ENCODE measurements at places on chromosomes 4 and X.

DNA sequence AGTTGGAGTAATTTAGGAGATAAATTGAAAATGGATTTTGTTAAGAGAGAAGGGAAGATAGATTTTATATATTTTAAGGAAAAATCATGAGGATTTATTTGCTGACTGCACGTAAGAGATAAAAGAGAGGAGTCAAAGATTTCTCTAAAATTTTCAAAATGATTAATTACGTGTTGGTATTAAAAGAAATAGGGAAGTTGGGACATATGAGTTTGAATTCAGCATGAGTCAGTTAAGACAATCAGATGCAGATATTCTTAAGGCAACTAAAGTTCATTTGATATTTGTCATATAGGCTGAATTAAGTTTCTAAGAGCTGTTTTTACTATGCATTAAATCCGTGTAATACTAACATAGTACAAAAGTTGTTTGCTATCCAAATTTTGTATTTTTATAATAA is 46.9 kb downstream of the TET2 start:
- DNase-seq, result no peak

- no peak for DNase-seq
Measured at GRCh38 chrX:153669174-153669890, 4.3 kb downstream of the PNCK start.

GRCh38 chr4:165813606-165814005 is 59.4 kb upstream of the TLL1 start:
- no peak for DNase-seq

- DNase-seq, result no peak
Measured at GRCh38 chrX:111168314-111168713, 72.3 kb downstream of the PAK3 start.

GRCh38 chr4:31343061-31343460 is 622.9 kb downstream of the PCDH7 start:
- no peak for DNase-seq

DNA sequence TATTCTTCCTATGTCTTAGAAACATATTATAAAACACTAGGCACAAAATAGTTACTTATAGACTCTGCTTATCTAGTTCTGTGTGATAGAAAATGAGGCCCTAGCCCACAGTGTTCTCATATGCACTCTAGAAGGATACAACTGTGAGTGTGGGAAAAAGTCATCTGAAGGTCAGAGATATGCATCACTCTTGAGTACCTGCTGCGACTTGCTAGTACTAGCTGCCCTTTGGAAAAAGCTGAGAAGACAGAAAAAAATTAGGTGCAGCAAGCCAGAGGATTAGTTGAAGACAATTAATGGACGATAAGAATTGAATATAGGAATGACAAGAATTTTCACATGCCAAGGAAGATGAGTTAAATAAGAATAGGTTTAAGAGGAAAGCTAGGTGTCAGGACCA is 61.3 kb downstream of the MTHFD2L start:
- no peak for DNase-seq

DNA sequence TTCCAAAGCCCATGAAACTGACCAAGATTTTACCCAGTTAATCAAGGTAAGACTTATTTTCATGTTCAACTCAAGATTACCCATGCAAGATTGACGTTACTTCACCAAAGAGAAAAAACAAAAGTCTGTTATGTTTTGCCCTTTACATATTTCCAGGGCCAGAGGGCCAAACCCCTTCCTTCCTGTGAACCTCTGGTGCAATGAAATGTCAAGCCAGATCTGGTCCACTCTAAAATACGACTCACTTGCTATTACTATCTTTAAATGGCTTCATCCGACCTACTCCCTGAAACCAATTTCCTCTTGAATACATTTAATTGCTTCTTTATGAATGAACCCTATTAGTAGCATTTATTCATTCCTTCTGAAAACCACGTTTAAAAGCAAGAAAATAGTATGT is 33.0 kb downstream of the TSPAN5 start:
- no peak for DNase-seq

DNA sequence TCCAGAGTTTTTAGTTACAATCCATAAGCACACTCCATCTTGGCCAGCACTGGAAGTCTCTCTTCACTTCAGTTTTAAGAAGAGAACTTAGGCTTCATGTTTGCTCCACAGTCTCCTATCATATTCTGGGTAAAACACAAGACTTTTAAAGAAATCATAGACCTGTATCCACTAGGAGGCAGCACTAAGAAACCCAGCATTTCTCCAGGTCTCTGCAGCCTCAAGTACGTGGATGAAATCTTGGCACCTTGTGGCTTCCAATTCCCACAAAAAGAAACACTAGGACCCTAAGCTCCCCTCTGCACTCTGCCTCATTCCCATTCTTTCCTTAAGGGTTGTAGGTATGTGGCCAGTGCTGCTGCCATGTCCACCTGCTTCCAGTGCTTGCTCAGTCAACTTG is 367.3 kb upstream of the CASK start:
- DNase-seq, result no peak

GRCh38 chr4:138869165-138869564 is 146.4 kb upstream of the NOCT start:
- DNase-seq, result no peak

- DNase-seq, result no peak
Measured at GRCh38 chrX:22486296-22486695, 213.6 kb downstream of the CBLL2 start.

DNA sequence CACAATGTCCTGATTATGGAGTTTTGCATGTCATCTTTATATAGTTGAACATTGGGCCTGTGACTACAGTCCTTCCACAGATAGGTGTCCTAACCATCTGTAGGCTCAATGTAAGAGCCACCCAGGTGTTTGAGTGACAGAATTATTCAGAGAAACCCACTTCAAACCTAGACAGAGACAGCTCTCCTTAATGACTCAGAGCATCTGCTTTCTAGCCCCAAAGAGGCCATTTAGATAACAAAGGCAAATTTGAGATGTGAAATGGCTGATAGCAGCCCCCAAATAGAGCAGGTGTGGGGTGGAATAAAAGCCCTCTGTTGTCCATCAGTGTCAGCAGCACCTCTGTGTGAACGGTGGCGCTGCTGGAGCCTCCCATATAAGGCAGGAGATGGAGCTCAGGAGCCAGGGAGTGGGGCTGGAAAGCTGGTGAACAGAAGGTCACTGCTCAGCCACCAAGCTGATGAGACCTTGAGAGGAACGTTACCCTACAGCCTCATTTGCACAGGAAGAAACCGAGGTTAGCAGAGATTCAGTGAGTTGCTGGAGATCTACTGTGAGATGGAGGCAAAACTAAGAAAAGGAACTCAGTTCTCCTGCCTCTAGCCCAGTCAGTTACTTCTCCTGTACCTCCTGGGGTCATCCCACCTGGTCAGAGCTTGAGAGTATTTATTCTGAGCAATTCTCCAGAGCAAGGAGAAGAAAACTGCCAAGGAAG is 153.3 kb upstream of the LNX1 start:
- DNase-seq, result no peak

DNA sequence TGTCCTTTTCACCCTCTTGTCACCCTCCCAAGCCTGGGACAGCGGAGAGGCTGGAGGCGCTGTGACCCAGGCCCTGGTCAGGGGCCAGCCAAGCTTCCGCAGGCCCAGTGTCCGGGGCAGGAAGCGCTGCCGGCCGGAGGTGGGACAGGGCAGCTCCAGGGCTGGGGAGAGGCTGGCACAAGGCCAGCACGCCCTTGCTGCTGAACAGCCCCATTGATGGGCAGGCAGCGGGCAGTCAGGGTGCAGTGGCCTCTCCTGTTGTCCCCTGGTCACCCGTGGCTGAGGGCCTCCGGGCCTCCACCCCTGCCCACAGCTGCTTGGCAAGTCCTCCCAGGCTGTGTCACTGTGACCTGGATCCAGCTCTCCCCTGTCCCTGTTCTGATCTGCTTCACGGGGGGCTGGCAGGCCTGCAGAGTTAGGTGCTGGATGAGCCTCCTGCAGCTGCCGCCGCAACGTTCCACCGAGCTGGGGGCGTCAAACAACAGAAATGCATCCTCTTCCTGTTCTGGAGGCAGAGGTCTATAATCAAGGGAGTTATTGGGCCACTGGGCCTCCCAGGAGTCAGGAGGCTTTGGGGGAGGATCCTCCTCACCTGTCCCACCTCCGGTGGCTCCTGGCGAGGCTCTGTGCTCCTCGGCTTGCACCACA is 107.9 kb downstream of the PSAPL1 start:
- no peak for DNase-seq

GRCh38 chr4:82706349-82707000 is 92.1 kb downstream of the SCD5 start:
- DNase-seq, result no peak

DNA sequence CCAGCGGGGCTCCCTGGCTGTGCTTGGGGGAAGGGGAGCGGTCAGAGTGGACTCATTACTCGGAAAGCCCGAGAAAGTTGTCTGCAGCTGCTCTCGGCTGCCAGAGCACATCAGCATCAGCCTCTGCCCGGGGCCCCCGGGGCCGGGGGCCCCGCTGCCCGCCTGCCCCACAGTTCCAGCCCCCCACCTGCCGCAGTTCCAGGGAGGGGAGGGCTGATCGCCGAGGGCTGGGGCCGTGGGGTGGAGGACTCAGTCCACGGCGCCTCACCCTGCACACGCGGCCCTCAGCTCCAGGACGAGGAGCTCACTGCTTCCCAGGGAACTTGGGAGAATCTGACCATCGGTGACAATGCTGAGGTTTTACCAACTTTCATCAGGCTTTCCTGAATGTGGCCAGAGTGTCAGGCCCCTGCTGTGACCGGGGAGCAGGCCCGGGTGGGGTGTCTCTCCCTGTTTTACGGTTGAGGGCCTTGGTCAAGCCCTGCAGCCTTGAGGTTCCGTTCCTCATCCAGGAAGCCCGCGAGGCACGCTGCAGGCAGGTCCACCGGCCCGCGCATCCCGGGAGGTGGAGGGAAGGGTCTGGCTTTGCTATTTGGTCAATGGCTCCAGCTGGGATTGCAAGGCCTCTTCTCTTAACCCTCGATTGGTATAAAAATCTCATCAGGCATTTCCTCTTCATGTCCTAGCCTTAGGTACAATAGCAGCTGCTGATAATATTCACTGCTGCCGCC is 57.2 kb downstream of the CPZ start:
- no peak for DNase-seq

DNA sequence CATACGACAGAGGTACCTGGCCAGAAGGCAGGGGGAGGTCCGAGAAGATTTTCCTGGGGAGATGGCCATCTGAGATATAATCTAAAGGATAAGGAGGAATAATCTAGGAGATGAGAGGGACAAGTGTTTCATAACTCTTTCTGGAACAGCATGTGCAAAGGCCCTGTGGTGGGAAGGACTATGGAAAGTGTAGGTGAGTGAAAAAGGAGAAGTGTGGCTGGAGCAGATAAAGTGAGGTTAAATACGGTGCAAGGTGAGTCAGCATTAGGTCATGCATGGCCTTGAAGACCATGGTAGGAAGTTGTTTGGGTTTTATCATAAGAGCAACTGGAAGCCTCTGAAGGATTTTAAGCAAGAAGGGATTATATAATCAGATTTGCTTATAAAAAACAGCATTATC is 34.6 kb upstream of the MTM1 start:
- no peak for DNase-seq

DNA sequence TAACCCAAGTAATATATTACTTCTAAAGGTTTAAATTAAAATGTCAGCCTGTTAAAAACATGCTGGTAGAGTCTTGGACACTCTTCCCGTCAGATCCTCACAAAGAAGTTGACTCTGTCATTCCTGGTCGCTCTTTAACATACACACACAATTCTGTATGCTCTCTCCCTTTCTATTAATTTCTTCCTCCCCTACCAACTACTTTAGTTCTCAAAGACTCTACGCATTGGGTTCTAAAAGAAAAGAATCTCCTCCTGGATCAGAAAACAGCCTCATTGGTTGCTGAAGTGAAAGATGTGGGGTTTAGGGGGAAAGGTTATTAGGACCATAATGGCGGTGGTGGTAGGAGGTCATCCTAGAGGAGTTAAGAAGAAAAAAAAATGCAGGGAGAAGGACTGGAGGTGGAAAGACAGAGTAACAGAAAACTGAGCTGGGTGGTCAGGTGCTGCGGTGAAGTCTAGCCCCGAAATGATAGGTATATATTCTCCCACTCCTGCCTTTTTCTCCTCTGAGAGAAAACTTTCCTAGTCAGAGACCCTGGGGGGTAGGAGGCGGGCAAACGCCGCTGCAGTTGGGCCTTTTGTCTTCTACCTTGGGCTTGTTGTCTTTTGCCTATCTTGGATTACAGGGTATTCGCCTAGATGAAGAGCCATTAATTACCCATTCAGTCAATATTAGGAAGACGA is 5.2 kb upstream of the PITX2 start:
- no peak for DNase-seq

DNA sequence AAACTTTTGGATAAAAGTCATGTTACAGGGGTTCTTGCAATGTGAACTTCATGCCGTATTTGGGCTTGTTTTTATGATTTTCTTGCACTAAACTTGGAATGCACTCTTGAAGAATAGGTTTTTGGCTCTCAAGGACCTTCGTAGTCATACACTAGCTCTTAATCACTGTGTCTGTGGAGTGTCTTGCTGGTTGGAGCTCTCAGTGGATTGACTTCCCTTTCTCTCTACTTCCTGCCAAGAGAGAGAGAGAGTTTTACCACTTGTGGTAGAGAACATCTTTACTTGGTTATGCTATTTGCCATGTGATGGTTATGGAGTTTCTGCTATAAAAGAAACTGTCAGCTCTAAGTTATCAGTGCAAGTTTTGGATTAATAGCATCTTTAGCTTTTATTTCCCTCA is 112.4 kb downstream of the BMPR1B start:
- DNase-seq, result no peak

- DNase-seq, result no peak
Measured at GRCh38 chrX:99371976-99372595, 1038.0 kb downstream of the PCDH19 start.

DNA sequence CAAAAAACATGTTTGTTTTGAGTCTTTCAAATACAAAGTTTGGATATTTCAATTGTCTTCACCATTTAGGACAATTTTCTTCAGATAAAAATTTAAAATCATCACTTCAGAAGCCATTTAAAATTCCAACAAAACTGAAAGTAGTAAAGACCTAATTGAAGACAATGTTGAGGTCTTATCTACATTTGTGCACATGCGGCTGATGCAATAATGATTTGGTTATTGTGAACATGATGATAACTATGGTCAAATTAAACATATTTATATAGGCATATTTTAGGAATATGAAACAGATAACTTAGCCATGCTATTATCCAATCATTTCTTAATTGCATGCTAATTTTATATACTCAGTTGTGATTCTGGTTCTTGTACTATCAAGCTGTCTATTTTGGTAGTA is 407.5 kb downstream of the GALNTL6 start:
- no peak for DNase-seq

- DNase-seq, result no peak
Measured at GRCh38 chr4:102007959-102008425, 217.5 kb downstream of the BANK1 start.

All from stimulated activated CD8-positive, alpha-beta memory T cell treated with anti-CD3 and anti-CD28 coated beads, Interleukin-2, amount 100 ng/mL, for 1 hour (primary cell).